ENCODE measurements at places on chromosomes 11 and 22.

DNA sequence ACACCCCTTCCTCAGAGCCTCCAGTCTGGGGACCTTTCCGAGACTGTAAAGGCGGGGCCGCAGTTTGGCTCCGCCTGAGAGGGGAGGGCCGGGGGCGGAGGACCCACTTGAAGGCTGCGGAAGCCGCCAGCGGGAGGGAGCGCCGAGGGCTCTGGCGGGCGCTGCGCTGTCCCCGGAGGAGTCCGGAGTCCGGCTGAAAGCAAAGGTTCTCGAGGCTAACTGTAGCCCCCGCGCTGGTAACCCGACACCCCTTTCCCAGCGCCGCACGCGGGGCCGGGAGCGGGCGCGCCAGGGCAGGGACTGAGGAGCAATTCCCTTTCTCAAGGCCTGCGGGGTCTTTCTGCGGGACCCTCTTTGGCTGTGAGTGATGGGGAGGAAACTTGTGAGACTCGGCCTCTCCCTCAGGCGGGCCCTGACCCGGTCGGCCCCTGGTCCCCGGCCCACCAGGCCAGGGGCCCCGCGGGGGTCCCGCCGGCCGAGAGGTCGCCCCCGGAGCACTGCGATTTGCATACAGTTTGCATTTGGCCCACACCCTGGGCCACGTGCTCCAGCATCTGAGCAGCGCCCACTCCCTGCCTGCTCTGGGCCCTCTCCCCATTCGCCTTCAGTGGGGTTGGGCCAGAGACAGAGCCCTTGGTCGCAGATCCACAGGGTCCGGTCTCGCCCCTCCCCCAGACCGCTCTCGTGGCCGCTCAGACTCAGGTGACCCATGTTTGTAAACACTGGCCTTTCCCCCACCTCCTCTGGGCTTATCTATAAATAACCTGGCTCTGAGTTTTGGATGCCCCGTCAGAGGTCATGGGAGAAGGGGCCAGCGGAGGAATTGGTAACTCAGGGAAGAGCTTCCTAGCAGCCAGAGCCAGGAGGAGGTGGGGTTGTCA, 519 bp upstream of the ART5 start:
- DNase-seq, result peak; percentile 55

GRCh38 chr11:73237471-73238290, 19.6 kb downstream of the P2RY2 start:
- DNase-seq, result no peak

DNA sequence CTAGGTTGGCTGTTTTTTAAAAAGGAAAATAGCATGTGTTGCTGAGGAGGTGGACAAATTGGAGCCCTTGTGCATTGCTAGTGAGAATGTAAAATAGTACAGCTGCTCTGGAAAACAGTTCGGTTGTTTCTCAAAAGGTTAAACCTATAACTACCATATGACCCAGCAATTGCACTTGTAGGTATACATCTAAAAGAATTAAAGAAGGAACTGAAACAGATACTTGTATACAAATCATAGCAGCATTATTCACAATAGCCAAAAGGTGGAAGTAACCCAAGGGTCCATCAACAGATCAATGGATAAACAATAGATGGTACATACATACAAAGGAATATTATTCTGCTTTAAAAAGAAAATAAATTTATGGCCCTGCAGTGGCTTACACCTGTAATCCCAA, 111.4 kb downstream of the CSTPP1 start:
- DNase-seq, result no peak

DNA sequence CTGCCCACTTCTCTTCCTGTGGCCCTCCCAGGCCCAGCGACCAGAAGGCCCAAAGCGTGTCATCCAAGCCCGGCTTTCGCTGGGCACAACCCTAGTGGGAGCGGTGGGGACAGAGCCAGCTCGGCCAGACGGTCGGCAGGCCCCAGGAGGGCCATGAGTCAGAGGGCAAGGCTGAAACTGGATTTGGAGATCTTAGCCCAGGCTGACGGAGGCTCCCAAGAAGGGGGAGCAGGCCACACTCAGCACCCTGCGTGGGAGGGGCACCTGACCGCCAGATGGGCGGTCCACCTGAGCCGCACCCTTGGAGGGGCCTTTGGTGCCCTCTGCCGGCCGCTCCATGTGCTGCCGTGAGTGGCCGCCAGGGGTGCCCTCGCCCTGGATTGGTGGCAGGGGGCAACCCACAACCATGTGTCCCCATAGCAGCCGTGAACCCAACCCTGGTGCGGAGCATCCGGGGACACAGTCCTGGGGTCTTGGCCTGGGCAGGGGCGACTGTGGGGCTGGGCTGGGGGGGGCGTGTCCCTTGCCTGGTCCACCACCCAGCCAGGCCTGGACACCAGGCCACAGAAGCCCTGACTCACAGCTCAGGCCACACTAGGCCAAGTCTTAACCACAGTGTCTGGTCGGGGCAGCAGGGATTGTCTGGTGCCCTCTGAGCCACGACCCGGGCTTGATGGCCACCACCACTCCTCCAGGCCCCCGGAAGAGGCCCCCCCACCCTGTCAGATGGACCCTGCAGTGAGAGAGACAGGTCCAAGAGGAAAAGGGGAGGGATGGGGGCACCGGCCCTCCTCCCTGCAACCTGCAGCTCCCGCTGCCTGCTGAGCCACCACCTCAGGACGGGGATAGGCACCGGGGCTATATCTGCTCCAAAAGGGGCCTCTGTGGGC, 19.2 kb upstream of the TALDO1 start:
- DNase-seq, result no peak

DNA sequence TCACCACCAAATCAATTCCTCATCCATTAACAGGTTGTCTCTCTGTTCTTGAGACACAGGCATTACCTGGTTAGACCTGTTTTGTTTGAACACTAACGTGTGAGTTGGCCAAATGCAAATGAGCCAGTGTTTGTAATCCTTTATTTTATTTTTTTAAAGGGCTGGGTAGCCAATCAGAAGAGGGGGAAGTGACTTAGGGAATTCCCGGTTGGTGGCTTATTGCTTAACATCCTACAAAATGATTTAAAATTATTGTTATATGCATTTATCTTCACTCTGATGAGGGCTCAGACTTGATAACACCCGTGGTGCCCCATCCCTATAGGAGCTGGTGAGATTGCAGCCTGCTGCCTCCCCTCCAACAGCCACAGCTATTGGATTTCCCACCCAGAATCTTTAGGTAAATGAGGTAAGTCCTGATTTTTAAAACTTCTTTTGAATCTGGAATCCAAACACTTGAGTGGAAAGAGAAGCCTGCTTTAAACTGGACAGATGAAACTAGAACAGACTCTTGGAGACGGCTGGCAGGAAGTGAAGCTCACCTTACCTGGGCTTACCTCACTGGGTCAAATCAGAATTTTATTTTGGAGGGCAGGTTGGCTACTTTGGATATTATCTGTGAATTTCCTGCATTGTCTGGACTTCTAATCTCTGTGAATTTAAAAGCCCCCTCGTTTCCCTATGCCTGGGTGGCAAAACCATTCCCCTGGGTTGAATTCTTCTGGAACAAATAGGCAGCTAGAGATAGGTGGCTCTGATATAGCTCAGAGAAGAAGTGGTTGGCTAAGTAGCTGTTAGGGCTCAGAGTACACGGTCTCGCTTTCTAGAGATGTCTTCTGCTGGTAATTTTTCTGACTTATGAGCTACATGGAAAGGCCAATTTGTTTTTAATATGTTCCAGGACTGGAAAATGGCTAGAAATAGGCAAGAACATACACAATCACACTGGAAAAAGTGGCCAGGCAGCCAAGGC, at the start of gene EHF:
TSS of gene EHF (plus strand) at position 274 of the 973 bp plus-strand sequence. CDS start 21,538 bp downstream, outside the sequence.
- no peak for DNase-seq

- DNase-seq, result no peak
These were observed 94.8 kb upstream of the FAT3 start for GRCh38 chr11:92129811-92130210.

- no peak for DNase-seq
These were observed 55.6 kb downstream of the OR4C45 start for GRCh38 chr11:50088231-50088630.
